Caco-2 (cell line): ENCODE measurements at places on chromosomes 5 and 9.

DNA sequence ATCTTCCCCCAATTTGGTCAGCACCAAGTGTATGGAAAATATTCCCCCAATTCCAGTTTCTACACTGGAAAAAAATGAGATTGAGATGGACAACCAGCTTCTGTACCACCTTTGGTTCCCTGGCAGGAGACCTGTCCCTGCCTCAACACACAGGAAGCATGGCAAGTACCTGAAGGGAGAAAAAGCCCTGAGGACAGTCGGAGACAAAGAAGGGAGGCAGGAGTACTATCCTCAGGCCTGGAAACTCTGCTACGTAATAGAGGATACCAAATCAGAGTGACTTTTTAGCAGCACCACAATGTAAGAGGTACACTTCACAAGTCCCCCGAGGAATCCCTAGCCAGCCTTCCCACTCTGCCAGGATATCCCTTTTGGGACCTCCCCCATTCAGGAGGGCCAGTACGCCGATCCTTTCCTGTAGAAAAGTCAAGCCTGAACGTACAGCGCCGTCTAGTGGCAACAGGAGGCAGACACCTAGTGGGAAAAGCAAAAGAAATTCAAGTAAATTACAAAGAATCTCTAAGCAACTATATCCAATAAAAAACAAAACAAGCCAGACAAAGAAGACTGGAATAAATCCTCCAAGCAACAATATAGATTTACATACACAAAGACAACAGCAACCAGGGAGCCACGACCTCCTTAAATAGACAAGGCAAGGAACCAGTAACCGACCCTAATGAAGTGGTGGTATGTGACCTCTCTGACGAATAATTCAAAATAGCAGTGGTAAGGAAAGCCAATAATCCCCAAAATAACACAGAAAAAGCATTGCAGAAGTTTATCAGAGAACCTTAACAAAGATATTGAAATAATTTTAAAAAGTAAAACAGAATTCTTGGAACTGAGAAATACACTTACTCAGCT lies 63.3 kb upstream of the SLCO6A1 start:
- peak; percentile 55 for DNase-seq

- DNase-seq = no peak
These were observed 139.0 kb upstream of the GABRP start for GRCh38 chr5:170644501-170644900.

GRCh38 chr5:155926766-155927165 lies 400.2 kb upstream of the SGCD start:
- no peak for DNase-seq

DNA sequence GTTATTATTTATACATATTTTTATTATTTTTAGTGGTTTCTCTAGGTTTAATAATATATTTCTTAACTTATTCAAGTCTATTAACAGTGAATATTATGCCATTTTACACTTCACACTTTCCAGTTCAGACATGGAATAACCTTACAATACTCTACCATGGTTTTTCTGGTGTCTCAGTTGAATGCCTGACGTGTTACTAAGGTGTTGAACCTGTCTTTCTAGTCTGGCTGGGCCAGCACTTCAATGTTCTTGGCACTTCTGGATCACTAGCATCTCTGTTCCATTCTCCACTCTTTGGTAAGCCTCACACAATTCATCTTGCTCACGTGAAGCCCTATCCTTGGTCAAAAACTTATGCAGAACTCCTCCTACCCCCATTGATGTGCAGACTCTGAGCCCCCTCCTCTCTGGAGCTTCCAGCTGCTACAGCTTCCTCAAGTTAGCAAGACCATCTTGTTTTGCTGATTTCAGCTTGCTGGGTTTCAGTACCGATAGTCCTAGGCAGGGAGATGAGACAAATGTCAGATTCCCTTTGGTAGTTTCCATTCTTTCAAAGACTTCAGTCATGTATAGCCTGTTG lies 243.1 kb downstream of the FBXO4 start:
- no peak for DNase-seq

GRCh38 chr9:34579808-34580163 lies 9.7 kb downstream of the CNTFR start:
- no peak for DNase-seq

DNA sequence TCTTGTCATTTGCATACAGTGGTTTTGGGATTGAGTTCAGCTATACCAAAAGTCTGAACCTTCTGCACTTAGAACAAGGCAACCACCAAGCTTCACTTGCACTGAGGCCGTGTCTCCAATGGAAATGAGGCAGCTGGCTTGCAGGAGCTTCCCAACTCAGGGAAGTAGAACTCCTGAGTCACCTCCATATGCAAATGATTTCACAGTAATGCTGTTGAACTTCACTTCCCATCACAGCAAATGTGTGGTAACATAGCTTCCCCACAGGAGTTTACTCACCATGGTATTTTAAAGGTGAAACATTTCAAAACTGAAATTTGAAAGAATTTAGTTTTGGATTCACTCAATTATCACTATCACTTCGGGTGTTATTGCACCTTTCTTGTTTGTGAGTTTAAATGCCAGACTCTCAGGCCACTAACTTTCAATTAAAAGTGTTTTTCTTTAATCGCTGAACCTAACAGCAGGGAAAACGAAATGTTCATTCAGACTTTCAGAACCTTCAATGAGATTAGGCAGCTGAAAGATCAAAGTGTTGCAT lies 9.0 kb downstream of the CD274 start:
- no peak for DNase-seq

DNA sequence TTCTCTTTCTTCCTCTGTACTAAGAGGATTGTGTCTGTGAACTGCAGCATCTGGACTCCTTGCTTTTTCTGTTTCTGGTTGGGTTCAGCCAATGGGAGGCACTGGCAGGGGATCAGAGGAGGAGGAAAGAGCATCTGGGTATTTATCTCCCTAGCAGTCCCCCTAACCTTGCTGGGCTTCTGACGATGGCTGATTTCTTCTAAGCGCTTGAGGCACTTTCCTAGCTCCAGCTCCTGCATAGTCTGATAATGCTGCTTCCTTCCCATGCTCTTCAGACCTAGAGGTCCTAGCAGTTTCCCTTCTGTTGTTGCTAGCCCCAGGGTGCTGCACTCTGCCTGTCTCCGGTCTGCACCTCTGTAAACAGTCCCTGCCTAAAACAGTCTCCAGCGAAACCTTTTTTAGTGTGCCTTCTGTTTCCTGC lies 225.1 kb downstream of the PDZD2 start:
- no peak for DNase-seq

GRCh38 chr5:145244788-145245187 lies 590.4 kb downstream of the PRELID2 start:
- no peak for DNase-seq

- DNase-seq = no peak
These were observed 375.6 kb upstream of the NUDT12 start for GRCh38 chr5:103938146-103938695.

DNA sequence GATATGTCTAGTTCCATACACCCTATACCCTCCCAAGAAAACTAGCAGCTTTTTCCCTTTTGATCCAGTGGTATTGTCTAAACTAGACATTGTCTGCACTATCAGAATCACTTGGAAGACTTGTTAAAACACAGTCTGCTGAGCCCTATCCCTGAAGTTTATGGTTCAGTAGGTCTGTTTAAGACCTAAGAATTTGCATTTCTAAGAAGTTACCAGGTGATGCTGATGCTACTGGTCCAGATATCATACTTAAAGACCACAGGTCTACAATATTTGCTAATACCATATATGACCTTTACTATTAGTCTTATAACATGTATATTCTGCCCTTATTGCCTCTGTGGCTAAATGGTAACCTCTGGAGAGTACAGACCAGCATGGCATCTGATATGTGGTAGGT lies 23.3 kb downstream of the SKIC3 start:
- DNase-seq = no peak
